A549 treated with RU486 at 1 μM for 4 hours (cell line): ENCODE measurements at places on chromosomes 6 and 20. TPM values are rescaled to one million over a fixed set of nuclear protein-coding genes. Genes with fewer than 3 reads are reported as not detected.

ALDH5A1 gene
- 6.1 to 8.3 TPM (median 7.6 TPM) in 5 replicates for total RNA-seq

MATN4 gene
- 0.06 to 0.14 TPM (median 0.12 TPM) in 4 of 5 replicates, not detected in the other for total RNA-seq

COL12A1 gene
- 3.8 to 7.6 TPM (median 6.1 TPM) in 5 replicates for total RNA-seq

CTCFL gene
- total RNA-seq = not detected in 5 replicates

APCDD1L gene
- total RNA-seq = 0.10 TPM in 1 of 5 replicates, not detected in the others

CCM2L gene
- total RNA-seq = 0.47 to 0.67 TPM (median 0.56 TPM) in 5 replicates

EGFL8 gene
- total RNA-seq = 0.95 to 2.5 TPM (median 2.2 TPM) in 5 replicates

COL21A1 gene
- 0.43 to 1.5 TPM (median 0.72 TPM) in 5 replicates for total RNA-seq

WFDC12 gene
- total RNA-seq = not detected in 5 replicates

NKAIN2 gene
- not detected in 5 replicates for total RNA-seq

KIF25 gene
- total RNA-seq = 0.14 TPM in 1 of 5 replicates, not detected in the others

BICRAL gene
- 2.2 to 3.3 TPM (median 3.1 TPM) in 5 replicates for total RNA-seq

CENPW gene
- total RNA-seq = 34.0 to 44.6 TPM (median 41.9 TPM) in 5 replicates

MAP7 gene
- 27.1 to 33.3 TPM (median 31.8 TPM) in 5 replicates for total RNA-seq

CAGE1 gene
- 0.10 TPM in 1 of 5 replicates, not detected in the others for total RNA-seq

TREM1 gene
- 0.22 TPM in 1 of 5 replicates, not detected in the others for total RNA-seq

C20orf144 gene
- total RNA-seq = 0.07 to 0.13 TPM (median 0.09 TPM) in 4 of 5 replicates, not detected in the other

SLC17A3 gene
- total RNA-seq = 0.53 to 1.4 TPM (median 0.93 TPM) in 5 replicates

KCNK17 gene
- not detected in 5 replicates for total RNA-seq
